ENCODE measurements at places on chromosomes 11 and 22.
A peak's percentile ranks its signal among the peaks of the same experiment; 100 is the strongest.

DNA sequence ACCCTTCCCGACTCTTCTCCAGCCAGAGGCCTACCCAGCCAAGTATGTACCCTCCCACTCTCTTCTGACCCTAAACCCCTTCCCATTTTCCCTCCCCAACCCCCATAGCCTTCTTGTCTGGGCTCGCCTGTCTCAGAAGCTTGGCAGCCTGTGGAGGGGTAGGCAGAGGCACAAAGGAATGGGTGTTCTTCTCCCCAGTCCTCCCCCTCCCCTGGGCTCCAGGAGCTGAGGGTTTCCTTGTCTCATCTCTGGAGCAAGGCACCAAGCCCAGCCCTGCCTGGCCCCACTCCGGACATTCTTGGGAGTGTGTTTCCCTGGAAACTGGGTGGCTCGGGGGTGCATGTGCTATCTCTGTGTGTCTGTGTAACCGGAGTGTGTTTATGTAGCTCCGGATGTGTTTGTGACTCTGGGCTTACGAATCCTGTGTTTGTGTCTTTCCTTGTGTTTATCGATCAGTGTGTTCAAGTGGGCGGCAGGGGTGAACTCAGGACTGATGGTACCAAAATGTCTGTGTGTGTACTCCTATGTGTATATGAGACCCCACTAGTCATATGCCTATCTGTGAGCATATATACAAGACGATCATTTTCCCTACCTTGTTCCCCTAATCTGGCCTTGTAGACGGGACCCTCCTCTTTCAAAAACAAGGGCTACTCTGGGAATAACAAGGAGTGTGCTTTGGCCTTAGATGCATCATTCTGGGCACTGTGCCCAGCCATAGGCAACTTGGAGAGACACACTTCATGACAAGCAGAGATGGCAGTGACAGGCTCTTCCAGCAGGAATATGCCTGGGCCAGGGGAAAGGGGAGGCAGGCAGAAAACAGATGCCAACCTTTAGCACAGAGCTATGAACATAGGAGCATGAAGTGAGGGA, 10.9 kb downstream of the PHLDB1 start:
- DNase-seq, result no peak

- no peak for DNase-seq
Observed at GRCh38 chr11:104795501-104796213, 102.6 kb downstream of the CASP12 start.

DNA sequence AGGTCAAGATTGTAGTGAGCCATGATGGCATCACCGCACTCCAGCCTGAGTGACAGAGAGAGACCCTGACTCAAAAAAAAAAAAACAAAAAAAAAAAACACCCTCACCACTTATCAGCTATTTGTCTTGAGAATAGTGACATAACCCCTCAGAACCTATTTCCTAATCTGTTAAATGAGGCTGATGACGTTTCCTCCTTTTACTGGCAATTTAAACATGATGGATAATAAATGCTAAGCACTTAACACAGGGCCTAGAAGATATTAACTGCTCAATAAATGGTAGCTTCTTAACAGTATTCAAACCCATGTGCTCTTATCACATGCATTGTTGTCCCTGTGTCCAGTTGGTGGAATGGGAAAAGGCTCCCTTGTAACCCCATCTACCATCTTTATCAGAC, 34.6 kb downstream of the LIMK2 start:
- DNase-seq, result no peak

DNA sequence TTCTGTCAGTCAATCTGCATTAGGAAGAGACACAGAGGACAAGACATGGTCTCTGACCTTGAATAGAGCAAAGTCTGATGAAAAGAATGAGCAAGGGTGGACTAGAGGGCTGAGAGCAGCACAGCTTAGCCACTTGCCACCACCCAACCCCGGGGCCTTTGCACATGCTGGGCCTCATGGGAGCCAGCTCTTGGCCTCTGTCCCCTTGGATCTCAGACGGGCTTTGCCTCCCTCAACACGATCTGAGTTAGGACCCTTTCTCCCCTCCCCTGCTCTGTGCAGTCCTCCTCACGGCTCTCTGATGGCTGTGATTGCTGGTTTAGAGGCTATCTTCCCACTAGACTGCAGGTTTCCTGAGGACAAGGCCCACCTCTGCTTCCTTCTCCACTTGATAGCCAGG, 131.6 kb upstream of the B3GAT1 start:
- DNase-seq, result no peak

DNA sequence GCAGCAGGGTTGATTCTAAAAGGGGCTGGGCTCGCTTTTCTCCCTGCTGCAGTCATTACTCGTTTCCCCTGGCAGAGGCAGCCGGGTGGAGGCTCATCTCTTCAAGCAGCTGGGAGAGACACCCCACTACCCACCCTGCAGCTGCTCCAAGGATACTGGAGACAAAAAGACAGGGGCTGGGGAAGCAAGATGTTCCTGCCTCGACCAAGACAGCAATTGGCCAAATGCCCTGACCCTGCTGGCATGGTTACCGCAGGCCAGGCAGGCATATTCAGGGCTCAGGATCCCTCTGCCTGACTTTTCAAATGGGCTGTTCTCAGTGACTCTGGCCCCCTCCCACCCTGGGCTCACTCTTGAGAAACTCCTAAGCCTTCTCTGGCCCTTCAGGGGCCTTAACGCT, 6.8 kb upstream of the RGL4 start:
- DNase-seq, result no peak

GRCh38 chr11:47161134-47161854, 15.4 kb downstream of the ARFGAP2 start:
- no peak for DNase-seq

GRCh38 chr22:17780741-17781318, 6.6 kb upstream of the BID start:
- no peak for DNase-seq

- no peak for DNase-seq
Observed at GRCh38 chr11:113529606-113530005, 54.4 kb upstream of the DRD2 start.

- DNase-seq, result no peak
Observed at GRCh38 chr11:16825968-16826367, 87.5 kb downstream of the C11orf58 start.

DNA sequence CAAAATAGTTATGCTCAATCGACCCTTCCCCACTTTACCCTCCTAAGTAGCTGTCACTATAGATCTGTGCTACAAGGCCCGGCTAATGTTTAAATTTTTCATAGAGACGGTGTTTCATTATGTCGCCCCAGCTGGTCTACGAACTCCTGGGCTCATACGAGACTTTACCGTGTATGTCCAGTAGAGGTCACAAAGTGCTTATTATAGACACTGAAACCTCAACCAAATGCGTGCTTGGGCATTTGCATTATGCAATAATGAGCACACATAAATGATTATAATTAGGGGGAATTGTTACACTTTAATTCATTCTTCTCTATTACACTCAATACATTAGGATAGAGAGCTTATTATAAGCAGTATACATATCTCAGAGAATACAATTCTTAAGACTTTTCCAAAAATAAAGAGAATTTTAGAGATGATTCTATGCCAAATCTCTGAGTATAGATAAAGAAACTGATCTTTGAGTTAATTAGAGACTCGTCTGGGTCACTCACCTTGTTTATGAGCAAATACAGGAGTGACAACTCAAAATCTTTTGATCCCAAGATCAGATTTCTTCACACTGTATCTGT, 12.5 kb upstream of the MRPL16 start:
- peak; percentile 33 for DNase-seq

- no peak for DNase-seq
Observed at GRCh38 chr11:125372911-125373310, 123.2 kb downstream of the FEZ1 start.

GRCh38 chr11:128913806-128914205, 22.6 kb downstream of the KCNJ5 start:
- no peak for DNase-seq

DNA sequence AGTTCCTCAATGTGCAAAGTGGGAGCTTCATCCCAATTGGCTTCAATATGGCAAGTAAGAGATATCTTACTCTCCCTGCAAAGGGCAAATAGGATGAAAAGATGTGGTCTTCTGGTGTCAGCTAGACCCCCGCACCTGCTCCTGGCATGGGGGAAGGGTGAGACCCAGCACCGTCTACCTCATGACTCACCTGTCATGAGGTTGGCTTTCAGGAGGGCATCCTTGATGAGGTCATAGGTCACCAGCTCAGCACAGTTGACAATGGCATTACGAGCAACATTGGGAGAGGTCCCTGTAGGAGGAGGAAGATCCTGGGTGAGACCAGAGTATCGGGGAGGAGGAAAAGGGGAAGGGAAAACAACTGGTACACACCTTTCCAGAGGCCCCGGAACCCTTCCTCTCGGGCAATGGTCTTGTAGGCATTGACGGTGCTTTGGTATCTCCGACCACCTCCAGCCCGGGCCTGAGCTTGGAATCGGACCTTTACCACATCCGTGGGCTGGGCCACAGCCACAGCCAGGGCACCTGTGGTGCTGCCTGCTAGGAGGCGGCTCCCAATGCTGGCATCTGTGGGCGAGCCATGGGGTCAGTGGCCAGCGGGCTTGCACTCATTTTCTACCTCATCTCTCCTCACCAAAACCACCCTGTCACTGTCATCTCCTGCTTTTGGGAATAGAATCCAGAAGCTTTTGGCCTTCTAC, 6.0 kb downstream of the UCP2 start:
- DNase-seq, result no peak

- DNase-seq, result no peak
Observed at GRCh38 chr11:121553806-121554205, 101.0 kb upstream of the SORL1-AS1 start.

DNA sequence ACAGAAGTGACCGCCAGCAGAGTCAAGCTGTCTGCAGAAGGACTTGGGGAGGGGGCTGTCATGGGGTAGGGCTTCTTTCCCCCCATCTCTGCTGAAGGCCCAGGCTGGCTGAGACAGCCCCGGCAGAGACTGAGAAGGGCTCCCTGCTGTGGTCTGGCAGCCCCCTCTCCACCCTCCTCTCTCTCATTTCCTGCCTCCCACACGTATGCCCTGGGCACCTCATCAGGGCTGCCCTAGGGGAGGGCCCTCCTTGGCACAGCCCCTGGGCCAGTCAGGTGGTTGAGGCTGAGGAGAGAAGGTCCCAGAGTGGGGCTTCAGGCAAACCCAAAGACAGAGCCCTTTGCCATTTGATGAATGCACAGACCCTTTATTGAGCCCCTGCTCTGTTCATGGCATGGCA, 3.6 kb downstream of the RASD2 start:
- DNase-seq, result no peak

DNA sequence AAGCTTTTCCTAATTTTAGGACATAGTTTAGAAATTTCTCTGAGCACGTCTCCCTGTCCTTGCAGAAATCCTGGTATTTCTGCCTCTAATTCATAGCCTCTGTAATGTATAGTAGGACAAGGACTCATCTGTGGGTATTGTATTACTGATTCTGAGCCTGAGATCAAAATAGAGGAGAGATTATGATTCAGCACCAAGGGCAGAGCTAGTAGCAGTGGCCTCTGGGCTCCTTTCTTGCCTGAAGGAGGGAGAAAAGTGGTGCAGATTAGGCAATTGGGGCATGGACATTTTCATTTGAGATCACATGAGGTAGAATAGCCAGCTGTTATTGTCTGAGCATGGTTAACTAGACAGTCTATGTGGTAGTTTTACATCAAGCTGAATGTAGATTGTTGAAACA, 2.8 kb downstream of the MADD start:
- DNase-seq, result no peak

DNA sequence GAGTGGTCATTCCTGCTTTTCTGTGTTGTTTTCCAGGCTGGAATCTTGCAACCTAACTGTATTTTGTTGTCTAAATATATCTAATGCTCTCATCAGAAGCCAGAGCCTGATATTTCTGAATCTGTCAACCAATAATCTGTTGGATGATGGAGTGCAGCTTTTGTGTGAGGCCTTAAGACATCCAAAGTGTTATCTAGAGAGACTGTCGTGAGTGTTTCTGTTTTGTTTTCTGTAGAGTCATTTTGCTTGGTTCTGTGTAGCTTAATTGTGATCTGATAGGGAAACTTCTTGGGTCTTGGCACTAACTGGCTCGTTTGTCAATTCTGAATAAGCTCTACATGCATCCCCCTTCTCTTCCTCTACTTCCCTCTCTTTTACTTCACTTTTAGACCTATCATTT, 31.2 kb upstream of the RBMXL2 start:
- no peak for DNase-seq

DNA sequence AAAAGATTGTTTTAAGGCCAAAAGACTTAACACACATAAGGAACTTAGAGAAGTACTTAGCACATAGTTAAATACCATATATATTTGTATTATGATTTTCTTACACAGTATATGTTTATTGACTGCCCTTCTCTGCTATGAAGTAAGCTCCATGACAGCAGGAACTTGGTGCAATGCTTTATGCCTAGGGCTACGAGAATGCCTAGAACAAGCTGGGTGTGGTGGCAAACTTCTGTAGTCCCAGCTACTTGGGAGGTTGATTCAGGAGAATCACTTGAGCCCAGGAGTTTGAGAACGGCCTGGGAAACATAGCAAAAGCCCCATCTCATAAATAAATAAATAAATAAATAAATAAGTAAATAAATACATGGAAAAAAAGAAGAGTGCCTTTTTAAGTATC, 1.9 kb downstream of the SLC5A12 start:
- no peak for DNase-seq

- DNase-seq, result no peak
Observed at GRCh38 chr22:34437140-34437539, 516.9 kb upstream of the LARGE1 start.

- no peak for DNase-seq
Observed at GRCh38 chr22:50406416-50407170, 63.5 kb downstream of the PPP6R2 start.

- DNase-seq, result no peak
Observed at GRCh38 chr11:118996926-118997626, 862 bp upstream of the CENATAC start.

DNA sequence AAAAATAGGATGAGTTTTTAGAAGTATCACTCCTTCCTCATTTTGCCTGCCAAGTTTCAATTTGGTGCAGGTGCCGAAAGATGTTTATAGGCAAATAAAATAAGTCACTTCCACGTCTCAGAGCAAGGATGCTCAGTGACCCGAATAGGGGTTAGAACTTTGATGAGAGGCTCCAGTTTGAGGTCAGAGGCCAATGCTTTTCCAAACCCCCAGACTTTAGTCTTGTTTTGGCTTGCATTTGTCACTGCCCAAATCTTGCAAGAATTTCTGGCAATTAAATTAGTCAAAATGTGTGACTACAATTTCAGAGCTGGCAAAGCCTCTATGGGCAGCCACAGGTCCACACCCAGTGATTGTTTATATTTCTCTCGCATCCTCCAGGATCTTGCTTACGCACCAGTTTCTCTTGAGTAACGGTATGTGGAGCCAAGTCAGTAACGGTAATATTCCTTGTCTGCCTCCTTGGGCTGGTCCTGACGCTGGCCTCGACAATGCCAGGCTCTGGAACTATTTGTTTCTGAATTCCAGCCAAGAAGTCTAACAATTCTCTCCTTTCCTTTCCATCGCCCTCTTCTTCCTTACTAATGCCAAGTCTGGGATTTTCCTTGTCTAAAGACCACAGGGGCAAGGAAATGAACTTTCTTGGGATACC, 9.9 kb upstream of the NUP160 start:
- peak; percentile 68 for DNase-seq

- DNase-seq, result no peak
Observed at GRCh38 chr22:22787786-22788459, 99.7 kb upstream of the IGLL5 start.

DNA sequence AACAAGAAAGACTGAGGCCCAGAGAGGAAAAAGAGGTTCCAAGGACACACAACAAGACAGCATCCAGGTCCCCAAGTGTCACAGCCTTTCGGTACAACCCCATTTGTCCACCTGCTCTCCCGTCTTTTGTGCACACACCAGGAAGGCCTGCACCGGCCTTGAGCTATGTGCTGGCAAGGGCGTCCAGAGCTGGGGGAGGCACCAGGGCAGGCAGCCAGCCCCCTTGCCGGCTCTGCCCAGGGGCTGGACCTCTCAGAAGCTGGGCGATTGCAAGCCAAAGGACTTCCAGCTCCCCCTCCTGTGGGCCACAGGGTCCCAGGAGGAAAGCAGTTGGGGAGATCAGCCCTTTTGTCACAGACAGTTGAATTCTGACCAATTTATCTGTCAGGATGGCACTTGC, 210.5 kb downstream of the MN1 start:
- DNase-seq, result no peak
